Fibroblast of the conjunctiva (primary cell): ENCODE measurements at places on chromosomes 11 and 22.

- no peak for DNase-seq
Measured at GRCh38 chr11:35013514-35014233, 97.3 kb downstream of the PDHX start.

DNA sequence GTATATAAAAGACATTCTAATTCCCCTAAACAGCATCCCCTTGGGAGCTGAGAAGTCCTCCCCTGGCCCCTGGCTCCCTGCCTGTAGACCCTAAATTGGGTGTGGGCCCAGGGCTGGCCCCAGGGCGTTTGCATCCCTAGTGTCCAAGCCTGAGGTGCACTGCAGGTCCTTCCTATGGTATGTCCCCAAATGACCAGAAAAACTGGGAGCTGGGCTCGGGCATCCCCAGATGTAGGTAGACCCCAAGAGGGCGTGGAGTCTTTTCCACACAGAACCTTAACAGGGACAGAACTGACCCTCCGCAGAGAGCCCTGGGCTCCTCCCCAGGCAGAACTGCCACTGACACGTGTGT lies 782 bp upstream of the OSBPL5 start:
- DNase-seq: no peak

DNA sequence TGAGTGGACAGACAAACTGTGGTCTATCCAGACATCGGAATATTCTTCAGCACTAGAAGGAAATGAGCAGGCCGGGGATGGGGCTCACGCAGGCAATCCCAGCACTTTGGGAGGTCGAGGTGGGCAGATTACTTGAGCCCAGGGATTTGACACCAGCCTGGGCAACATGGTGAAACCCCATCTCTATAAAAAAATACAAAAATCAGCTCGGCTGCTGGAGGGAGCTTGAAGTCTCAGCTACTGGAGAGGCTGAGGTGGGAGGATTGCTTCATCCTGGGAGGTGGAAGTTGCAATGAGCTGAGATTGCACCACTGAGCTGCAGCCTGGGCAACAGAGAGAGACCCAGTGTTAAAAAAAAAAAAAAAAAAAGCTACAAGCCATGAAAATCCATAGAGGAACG lies 8.0 kb upstream of the CTSD start:
- peak; percentile 71 for DNase-seq

DNA sequence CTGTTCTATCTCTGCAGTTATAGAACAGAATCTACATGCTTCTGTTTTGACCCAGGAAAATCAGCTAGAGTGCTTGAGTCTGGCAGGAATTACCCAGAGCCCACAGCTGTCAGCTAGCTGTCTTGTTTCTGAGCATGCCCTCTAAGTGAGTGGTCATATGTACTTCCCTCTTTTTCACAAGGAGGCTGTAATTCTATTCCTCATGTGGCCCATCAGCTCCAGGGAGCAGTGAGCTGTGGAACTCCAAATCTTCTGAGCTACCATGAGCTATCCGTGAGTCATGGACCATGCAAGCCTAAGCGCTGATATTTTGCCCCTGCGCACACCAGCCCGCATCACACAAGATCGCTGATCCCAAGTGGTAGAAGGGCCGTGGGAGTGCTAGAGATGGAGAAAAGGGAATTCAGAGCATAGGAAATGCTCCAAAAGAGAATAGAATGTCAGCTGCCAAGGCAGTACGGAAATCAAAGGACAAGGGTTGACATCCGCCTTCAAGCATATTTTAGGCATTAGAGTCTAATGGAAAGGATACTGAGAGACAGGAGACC lies 5.4 kb downstream of the FJX1 start:
- DNase-seq: peak; percentile 63

DNA sequence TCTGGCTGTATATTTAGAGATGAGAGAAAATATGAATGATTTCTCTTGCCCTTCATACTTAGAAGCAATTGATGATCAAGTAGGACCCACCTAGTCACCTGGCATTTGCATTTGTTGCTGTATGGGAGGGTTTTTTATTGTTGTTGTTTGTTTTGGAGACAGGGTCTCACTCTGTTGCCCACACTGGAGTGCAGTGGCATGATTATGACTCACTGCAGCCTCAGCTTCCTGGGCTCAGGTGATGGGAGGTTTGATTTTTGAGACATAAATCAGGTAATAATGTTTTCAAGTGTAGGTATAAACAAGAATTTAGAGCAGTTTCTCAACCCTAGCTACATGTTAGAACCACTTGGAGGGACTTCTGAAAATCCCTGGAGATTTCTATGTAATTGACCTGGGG lies 63.0 kb downstream of the TNRC6B start:
- no peak for DNase-seq

GRCh38 chr11:65718964-65719492 lies 1.6 kb downstream of the RNASEH2C start:
- peak; percentile 10 for DNase-seq

DNA sequence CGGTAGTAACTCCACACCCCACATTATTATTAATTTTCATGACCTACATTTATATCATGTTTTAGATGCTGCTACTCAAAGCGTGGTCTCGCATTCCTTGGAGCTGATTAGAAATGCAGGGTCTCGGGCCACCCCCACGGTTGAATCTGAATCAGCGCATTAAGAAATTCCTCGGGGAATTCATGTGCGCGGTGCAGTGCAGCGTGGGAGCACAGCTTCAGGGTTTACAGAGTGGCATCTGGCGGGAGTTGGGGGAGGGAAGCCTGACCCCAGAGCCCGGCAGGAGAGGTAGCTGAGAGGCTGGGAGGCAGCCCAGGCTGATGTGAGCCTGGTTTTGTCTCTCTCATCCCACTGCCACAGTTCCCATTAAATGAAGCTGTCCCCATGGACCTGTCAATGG lies 48.1 kb upstream of the DAGLA start:
- no peak for DNase-seq

GRCh38 chr11:13687271-13687670 lies 18.8 kb downstream of the FAR1 start:
- no peak for DNase-seq

DNA sequence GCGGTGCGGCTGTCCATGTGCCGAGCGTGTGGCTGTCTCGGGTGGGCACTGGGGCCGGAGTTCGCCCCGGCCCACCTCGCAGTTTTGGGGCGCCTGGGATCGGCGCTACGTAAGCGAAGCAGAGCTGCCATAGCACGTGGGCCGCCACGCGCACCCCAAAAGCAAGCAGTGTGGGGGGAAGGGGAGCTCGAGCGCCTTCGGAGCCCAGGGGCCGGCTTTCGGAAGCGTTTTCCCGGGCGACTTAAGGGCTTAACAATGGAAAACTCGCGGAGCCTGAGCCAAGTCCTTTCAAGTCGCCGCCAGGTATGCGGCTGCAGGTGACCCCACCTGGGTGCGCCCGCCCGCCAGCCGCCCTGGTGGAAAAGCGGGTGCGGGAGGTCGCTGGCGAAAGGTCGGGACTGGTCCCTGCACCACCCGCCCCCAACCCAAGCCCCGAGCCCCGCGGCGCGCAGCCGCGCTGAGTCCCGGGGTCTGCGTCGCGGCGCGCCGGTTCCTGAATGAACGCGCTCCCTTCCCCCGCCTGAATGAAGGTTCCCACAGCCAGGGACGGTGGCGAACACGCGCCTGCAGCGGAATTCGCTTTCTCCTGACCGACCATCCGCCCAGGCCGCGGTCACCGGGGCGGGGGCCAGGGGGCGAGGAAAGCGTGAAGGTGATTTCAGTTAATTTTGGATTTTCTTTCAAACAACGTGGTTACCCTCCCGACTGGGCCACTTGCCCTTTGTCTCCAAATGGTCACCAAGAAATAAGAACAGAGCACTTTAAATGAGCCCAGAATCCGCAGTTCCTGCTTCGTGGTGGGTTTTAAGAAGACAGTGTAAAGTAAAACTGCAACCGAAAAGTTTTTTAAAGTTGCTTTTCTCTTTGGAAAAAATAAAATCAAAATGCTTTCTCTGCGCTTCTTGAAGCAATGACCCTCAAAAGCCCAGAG lies 2.8 kb upstream of the CCND1 start:
- DNase-seq: no peak

DNA sequence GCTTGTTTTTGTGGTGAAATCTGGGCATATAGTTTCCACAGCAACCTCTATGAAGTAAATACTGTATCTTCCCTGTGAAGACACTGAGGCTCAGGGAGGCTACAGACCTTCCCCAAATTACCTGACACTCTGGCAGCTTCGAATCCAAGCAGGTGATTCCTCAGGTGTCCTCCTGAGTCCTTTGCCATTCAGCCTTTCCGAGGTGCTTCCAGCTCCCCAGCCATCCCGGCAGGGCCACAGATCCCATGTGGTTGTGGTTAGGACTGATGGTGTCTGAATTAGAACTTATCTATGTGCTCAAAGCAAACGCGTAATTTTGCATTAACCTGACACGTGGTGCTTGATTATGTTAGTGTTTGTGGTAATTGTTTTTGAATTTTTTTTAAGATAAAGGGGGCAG lies 785.6 kb downstream of the BRD1 start:
- no peak for DNase-seq

- DNase-seq: no peak
Measured at GRCh38 chr11:111230122-111230465, 15.4 kb upstream of the POU2AF2 start.

DNA sequence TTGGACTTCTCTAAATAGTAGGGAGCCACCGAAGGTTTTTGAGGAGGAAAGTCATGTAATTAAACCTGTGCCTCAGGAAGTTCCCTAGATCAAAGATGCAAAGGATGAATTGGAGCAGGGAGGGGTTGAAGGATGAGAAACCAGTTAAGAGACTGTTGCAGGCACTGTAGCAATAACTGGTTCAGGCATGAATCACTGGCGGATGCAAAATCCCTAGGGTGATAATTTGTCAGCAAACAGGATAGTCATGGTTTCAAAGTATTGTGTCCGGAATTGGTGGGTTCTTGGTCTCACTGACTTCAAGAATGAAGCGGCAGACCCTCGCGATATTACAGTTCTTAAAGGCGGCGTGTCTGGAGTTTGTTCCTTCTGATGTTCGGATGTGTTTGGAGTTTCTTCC lies 19.9 kb downstream of the TRIOBP start:
- DNase-seq: no peak

GRCh38 chr11:110452720-110453119 lies 23.0 kb downstream of the FDX1 start:
- no peak for DNase-seq

- no peak for DNase-seq
Measured at GRCh38 chr11:75025561-75025960, 36.8 kb downstream of the NEU3 start.

- DNase-seq: peak; percentile 73
Measured at GRCh38 chr11:119417726-119418540, 5.0 kb downstream of the THY1 start.

DNA sequence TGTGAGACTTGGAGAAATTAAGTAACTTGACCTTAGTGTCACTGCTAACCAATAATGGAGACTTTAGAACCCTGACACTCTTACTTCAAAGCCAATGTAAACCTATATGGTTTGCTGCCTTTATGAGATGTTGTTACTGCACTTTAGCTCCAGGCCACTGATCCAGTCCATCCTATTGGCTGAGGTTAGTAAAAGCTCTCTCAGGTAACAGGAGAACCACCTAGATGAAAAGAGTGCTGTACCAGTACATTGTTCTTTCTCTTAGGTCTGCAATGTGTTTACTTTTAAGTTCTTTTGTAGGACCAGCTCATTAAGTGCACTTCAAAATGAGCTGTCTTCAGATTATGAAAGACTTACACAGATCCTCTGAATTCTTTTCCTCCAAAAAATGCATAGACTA lies 994.0 kb upstream of the FAT3 start:
- no peak for DNase-seq

DNA sequence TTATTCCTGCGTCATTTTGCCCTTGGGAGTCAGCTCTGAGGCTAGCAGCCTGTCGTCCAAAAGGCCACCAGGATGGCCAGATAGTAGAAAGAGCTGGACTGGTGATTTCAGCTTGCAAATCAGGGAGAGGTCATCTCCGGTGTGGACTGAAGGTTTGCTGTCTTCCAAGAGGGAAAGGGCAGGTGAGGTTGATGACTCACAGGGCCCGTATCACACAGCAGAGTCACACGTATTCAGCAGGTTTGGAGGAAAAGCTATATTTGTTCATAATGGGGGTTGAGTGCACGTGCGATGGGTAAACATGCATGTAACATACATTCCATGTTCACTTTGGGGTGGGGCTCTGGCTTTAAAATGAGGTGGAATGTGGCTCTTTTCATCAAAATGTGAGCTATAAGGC lies 25.6 kb downstream of the MRPL21 start:
- no peak for DNase-seq

GRCh38 chr11:59802639-59803176 lies 7.9 kb downstream of the MRPL16 start:
- peak; percentile 28 for DNase-seq

GRCh38 chr11:15617126-15617525 lies 502.4 kb downstream of the INSC start:
- no peak for DNase-seq

GRCh38 chr22:31734512-31734911 lies 15.4 kb downstream of the PRR14L start:
- DNase-seq: no peak

DNA sequence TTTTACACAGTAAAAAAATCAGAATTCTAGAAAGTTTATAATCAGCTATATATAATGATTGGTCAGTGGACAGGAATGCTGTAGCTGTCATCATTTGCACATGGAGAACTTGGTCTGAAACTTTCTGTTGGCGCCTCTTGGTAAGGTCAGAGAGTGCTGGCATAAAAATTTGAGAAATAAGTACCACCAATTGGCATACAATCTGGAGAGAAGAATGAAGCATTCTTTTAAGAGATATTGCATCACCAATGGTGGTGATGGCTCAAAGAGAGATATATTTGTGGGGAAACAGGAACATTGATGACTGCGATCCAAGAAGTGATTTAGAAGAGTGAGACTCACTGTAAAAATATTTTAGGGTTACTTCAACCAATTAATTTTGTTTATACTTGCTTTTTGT lies 19.8 kb upstream of the OOSP1 start:
- peak; percentile 10 for DNase-seq

DNA sequence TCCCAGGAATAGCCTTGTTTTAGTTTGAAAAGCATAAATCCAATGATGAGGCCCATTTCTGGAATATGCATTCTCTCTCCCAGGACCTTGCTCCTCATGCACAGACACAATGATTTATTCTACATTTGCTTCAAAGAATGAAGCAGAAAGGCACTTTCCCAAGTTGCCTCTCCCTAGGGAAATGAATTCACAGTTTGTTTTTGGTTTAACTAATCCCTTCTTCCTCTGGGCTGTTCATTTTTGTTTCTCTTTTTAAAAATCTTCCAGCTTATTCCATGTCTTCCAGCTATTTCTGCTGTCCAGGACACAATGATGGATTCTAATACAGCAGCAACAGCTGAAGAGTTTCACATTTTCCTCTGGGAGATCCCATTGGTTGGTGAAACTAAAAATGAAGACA lies 1529.2 kb upstream of the TENM4 start:
- DNase-seq: peak; percentile 35

- no peak for DNase-seq
Measured at GRCh38 chr11:1826552-1827094, 8.2 kb upstream of the SYT8 start.
